Stimulated activated CD4-positive, alpha-beta T cell treated with anti-CD3 and anti-CD28 coated beads, Interleukin-4, amount 100 ng/mL, for 24 hours (primary cell): ENCODE measurements at places on chromosomes 1 and 21.

DNA sequence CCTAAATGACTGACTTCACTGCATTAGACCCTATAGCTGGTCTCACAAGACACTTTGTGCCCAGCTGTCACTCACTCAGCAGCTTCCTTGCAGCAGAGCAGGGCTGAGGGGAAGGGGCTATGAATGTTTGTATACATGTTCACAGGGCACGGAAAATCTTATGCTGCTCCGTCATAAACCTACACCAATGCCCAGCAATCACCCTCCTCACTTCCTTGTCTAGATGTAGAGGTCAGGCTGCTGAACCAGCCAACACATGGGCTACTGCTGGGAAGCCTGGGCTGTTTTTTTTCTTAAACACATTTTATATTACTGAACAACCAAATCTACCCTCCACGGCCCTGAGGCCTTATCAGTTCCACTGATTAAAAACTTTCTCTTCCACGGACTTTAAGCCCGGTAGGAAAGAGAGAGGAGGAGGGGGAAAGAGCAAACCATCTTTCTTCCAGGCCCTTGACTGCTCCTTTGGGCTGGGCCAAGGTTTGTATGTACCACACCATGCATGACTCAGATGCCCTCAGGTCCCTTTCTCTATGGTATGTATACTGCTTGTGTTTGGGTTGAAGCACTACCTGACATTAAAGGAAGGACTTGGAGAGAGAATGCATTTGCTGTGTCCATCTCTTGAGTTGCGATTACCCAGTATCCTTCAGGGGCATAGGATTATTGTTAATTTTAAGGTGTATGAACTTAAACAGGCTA lies 12.7 kb downstream of the MTFR1L start:
- DNase-seq, result no peak

DNA sequence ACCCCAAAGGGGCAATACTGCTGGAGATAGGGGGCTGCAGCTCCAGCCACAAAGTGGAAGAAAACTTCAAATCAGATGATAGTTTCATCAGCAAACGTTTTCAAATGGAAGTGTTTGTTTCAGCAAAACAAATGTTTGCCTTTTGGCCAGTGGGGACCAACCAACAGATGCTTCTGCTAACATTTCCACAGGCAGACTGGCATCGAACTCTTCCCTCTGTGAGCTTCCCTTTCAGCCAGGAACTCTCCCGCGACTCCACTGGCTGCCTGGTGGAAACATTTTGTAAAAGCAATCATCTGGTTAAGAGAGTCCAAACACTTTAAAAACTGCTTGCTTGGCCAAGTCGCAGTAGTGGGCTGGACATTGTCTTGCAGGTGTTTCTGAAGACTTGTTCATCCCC lies 30.7 kb downstream of the CENPF start:
- DNase-seq, result no peak

- DNase-seq, result no peak
Observed at GRCh38 chr1:2519729-2520128, 6.7 kb downstream of the PANK4 start.

DNA sequence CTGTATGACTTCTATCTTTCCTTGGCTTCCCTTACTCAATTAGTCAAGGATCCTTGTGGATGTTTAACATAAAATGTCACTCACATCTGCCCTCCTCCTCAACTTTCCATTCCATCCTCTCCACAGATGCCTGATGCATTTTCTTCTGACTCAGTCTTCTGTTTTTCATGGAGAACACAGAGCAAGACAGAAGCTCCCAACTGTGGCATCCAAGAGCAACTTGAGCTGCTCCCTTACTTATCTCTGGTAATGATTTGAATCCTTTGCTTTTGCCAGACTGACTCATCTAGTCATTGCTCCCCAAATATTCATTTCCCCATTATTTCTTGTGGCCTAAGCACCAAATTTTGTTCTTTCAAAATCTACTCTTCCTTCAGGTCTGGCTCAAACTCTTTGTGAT lies 120.6 kb downstream of the LYPLAL1 start:
- DNase-seq, result no peak

DNA sequence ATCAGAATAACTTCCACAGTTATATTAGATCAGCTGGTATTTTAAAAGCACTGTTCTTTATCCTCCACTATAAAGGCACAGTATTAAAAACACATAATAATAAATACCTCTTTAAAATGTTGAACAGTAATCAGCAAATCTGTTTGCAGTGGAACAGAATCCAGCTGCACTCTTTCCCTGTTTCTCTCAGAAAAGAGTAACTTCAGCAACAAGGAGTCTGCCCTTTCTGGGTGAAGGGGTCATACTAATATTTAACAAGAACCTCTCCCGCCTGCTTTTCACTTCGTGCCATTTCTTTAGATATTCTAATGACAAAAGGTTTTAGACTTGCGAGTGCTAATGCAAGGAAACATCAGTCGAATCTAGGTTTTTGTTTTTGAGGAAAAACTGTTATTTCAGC lies 194.2 kb upstream of the FMN2 start:
- DNase-seq, result no peak

DNA sequence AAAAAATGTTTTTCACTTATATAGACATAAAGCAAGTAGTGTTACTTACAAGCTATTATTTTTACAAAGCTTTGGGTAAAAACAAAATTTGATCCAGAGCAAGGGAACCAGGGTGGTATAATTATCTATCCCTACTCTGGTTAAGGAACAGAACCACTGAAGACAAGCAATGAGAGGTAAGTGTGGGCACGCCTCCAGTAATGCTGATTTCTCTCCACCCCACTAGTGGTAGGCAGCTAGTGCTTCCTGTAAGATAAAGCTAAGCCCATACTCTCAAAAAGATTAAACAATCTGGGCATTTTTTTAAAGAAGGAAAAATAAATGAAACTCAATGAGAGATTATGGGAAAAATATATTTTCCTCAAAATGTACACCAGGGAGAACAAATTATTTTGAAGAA lies 22.1 kb downstream of the TFB2M start:
- no peak for DNase-seq

DNA sequence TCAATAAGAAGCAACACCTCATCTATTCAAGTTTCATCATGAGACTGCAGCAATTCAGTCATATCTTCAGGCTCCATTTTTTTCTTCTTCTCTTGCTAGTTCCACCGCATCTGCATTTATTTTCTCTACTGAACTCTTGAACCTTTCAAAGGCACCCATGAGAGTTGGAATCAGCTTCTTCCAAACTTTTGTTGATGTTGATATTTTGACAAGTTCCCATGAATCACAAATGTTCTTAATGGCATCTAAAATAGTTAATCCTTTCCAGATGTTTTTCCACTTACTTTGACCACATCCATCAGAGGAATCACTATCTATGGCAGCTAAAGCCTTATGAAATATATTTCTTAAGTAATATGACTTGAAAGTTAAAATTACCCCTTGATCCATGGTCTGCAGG lies 434.3 kb downstream of the GPATCH2 start:
- no peak for DNase-seq

GRCh38 chr1:96515430-96515829 lies 206.2 kb upstream of the PTBP2 start:
- no peak for DNase-seq

DNA sequence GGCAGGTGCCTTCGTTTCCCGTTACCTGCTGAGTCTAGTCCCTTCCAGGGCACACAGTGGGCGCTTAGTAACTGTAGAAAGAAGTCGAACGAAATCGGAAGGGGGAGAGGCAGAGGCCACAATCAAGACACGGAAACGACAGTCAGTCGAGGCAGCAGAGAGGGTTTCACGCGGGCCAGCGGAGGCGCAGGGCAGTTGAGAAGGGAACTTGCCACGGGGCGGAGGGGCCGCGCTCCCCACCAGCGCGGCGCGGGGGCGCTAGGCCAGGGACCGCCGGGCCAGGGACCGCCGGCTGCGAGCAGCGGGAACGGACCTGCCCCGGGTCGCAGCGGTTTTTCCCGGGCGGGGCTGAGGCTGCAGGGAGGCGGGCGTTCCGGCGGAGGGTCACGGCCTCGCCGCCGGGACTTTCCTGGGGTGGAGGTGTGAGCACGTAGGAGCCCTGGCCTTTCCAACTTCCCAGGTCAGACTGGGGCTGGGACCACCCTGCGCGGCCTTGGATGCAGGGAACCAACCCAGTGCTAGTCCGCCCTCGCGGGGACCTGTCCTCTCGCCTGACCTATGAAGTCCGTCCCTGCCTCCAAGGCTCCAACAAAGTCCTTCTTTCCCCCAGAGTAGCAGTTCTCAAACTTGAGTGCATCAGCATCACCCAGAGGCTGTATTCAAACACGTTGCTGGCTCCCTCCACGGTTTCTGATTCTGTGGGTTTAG lies 150.1 kb upstream of the FGGY start:
- DNase-seq, result peak; percentile 37

GRCh38 chr1:5886541-5887348 lies 105.5 kb downstream of the NPHP4 start:
- DNase-seq, result no peak

GRCh38 chr1:59185163-59185860 lies 111.6 kb upstream of the FGGY start:
- no peak for DNase-seq

GRCh38 chr1:168466092-168466713 lies 77.6 kb downstream of the XCL2 start:
- peak; percentile 59 for DNase-seq

DNA sequence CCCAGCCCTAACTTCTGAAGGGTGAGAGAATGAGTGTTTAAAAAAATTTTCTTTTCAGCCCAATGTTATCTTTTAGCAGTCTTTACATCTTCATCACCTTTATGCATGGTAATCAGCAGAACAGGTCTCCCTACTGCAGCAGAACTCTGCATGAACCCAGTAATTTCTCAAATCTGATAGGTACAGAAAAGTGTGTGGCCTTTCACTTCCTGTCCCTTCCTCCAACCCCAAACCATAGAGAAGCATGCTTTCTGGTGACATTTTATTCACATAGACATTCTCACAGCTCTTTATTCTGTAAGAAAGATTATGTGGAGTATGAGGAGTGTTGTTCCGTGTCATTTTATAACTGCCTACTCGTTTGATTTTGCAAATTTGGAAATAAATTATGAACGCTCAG lies 68.6 kb downstream of the RPAP2 start:
- DNase-seq, result no peak

DNA sequence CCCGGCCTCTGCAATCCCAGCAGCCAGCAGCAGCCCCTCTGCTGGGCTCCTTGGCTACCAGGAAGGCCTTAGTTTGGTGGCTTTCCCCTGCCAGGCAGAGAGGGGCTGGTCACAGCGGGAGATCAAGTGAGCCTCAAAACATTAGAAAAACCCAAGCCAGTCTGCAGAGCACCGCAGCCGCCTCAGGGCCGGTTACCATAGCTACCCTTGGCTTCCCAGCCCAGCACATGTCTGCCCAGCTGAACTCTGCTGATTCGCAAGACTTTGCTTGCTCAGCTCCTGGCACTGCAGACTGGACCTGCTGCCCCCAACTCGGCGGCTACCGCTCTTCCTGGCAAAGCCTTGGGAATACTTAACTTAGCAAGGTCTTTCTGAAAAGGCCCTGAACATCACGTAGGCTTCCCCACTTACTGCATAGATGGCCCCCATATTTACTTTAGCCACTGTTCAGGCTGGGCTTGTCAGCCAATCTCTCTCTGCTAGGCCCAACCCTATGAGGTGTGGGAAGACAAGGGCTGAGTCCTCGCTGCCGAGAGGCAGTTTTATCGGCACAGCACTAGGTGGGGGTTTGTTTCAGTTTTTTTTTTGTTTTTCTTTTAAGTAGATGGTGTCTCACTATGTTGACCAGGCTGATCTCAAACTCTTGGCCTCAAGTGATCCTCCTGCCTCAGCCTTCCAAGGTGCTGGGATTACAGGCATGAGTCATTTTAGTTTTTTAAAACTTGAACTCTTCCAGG lies 28.6 kb upstream of the PLEKHG5 start:
- DNase-seq, result no peak

DNA sequence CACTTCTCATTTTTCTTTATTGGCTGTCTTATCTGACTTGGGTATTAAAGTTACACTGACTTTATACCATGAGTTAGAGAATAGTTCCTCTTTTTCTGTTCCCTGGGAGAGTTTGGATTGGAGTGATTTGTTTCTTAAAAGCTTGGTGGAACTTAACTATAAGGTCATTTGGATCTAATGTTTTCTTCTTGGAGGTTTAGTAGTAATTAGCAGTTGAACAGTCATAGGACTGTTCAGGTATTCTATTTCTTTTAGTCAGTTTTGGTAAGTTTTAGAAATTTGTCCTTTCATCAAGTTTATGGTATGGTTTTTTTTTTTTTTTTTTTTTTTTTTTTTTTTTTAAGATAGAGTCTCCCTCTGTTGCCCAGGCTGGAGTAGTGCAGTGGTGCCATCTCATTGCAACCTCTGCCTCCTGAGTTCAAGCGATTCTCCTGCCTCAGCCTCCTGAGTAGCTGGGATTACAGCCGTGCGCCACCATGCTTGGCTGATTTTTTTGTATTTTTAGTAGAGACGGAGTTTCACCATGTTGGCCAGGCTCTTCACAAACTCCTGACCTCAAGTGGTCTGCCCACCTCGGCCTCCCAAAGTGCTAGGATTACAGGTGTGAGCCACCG lies 6.3 kb downstream of the TTC3 start:
- peak; percentile 15 for DNase-seq

GRCh38 chr1:156295391-156295947 lies at the start of gene GLMP:
Gene GLMP (minus strand): TSS chr1:156295679. CDS start chr1:156295645, 34 bp downstream.
- DNase-seq, result peak; percentile 62

DNA sequence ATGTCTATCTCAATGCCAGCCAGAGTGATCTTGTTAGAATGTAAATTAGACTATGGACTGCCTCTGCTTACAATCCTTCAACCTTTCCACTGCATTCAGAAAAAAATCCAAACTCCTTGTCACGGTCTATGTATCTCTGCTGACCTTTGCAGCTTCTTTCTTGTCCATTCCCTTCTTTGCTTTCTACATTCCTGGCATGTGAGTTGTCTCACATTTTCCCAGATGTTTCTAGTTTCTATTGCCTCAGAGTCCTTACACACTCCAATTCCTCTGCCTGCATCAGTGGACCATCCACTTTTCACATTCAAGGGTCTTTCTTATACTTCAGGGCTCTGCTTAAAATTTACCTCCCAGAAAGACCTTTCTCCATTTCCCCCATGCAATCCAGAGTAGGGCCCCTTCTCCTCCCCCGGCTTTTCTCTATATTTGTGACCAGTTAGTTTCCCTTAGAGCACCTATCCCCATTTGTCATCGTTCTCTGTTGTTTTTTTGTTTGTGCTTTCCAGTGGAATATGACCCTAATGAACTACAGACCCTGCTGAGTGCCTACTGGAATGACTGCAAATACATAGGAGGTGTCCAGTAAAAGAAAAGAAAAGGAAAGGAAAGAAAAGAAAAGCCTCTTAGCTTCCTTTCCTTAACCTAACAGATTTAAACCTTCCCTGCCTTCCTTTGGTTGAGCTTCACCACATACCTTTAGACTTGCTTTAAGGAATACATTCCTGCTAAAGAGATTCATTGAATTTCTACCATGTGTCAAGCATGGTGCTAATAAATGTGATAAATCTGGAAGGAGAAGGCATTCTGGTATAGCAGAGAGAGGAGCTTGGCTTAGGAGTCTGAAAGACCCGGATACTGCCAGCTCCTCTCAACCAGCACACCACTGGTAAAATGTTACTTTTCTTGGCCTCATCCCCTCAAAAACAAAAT lies 102.0 kb downstream of the DIRAS3 start:
- DNase-seq, result no peak

- no peak for DNase-seq
Observed at GRCh38 chr1:167094690-167095089, 815 bp downstream of the STYXL2 start.
